ENCODE measurements at places on chromosomes 4 and X.
A peak's percentile ranks its signal among the peaks of the same experiment; 100 is the strongest.

DNA sequence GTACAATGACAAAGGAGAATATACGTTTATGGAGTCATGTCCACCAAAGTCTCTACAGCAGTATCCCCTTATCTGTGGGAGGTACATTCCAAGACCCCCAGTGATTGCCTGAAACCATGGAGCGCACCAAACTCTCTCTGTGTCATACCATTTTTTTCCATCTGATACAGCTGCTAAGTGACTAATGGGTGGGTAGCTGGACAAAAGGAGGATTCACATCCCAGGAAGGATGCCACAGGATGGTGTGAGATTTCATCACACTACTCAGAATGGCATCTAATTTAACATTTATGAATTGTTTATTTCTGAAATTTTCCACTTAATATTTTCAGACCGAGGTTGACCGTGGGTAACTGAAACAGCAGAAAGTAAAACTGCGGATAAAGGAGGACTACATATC is 49.8 kb upstream of the AGA start:
- no peak for DNase-seq

- no peak for DNase-seq
Measured at GRCh38 chr4:54843106-54843505, 185.3 kb downstream of the KIT start.

DNA sequence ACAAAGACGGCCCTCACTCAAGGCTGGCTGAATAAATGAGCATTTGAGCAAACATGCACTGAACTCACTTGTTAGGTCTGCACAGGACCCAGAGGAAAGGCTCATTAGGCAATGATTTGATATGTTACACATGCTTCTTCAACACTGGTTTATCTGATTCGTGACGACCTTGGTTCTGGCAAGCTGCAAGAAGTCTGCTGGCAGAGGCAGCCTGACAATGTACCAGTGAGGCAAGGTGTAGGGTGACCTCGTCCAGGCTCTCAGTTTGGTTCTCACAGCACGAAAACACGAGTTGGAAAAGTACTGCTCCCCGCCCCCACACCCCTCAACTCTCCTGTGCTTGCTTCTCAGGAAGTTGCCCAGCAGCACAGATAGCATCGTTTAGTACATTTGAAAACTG is 63.1 kb upstream of the CITED1 start:
- DNase-seq, result no peak

DNA sequence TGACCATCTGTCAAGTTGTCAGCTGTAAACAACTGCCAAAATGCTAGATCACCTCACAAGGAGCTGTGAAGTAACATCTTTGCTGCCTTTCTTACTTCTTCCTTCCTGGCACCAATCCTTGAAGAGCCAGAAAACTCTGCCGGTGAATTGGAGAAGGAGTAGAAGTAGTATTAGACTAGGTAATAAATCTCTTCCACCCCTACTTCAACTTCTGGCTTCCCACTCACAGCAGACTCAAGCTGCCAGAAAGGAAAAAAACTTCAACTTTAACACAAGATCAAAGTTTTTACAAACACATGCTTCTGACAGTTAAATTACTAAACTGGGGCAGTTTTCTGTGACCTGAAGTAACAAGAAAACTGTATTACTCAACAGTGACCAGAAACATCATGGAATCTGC is 164.7 kb upstream of the SLC7A11 start:
- DNase-seq, result no peak

DNA sequence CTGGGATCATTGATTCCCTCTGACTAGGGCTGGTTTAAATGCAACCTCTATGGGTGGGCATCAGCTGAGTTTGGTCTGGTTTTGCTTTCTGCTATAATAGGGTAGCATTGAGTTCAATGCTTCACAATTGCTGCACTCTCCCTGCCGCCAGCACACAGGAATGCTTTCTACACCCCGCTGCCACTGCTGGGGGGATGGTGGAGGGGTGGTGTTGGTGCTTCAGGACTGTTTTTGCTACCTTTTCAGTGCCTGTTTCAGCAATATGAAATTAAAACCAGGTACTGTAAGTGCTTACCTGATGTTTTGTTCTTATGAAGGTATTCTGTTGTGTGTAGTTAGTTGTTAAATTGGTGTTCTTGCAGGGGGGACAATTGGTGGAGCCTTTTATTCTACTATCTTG is 67.7 kb downstream of the GNL3L start:
- DNase-seq, result no peak

DNA sequence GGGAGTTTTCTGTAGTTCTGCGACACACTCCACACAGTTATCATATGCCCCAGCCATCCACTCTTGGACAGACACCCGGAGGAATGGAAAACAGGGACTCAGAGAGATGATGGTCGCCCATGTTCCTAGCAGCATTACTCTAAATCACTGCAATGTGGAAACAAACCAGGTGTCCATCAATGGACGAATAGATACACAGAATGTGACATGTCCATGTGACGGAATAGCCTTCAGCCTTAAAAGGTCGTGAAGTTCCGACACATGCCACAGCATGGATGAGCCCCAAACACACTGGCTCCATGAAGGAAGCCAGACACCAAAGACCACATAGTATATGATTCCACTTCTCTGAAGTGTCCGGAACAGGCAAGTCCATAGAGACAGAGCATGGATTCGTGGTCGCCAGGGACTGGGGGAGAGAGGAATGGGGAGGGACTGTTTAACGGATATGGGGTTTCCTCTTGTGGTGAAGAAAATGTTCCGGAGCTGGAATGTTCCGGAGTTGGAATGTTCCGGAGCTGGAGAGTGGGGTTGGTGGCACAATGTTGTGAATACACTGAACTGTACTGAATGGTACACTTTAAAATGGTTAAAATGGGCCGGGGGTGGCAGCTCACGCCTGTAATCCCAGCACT is 28.7 kb upstream of the AFAP1 start:
- no peak for DNase-seq

DNA sequence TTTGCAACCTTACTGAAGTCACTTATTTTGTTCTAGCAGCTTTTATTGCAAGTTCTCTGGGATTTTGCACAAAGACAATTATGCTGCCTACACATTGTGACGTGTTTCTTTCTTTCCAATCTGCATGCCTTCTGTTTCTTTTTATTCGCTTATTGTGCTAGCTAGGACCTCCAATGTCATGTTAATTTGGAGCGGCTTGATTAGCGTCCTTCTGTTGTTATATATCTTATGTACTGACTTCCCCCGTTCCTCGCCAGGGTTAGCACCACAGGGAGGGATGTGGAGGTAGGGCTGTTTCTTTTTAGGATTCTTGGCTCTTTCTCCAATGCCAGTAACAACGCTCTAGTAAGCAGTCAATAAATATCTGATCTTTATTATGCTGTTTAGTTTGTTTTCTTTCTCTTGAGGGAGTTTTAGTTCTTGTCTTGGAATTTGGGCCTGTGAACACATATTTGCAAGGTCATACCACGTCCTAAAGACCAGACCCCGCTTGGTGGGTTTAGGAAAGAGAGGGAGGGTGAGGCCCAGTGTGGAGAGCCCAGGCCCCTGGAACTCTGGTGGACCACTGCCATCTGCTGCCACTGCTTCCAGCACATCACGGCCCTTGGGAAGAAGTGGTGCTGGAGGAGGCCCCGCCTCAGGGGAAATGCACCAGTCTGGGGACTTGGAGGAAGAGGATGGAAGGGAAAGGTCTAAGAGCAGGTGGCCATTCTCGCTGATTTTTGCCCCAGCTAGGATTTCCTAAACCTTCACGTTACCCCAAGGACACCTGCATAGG is 129.1 kb downstream of the TRIML1 start:
- DNase-seq, result no peak

DNA sequence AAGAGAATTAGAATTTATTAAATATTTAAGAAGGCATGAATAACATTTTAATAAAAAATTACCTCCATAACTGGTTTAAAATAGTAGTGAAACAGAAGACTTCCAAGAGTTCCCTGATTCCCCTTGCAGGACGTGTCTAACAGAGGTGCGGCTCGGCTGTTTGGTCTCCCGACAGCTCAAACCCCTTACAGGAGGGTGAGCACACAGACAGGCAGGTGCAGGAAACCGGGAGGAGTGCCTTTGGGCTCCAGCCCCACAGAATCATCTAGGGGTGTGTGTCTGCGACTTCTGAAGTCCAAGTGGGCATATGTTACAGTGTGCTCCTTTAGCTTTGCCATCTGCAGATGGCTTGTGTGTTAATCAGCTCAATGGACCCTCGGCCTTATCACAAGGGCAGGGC is 88.1 kb upstream of the CCSER1 start:
- no peak for DNase-seq

DNA sequence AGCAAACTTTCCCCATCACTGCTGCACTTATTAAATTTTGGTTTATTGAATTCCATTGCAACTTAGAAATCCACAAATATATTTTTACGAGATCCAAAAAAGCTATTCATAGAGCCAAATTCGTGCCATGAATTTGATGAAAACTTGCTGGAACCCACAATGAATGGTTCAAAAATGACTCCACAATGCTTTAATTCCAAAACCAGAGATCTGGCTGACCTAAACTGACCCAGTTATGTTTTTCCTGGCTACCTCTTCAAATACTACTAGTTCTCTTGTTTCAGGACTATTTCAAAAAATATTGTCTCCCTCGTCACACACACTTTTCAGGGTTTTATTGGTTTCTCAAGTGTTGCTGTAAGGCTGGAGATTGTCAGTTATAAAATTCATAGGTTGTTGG is 474.8 kb downstream of the PDGFC start:
- DNase-seq, result no peak

- DNase-seq, result peak; percentile 50
Measured at GRCh38 chr4:148151806-148152205, 290.4 kb downstream of the NR3C2 start.

DNA sequence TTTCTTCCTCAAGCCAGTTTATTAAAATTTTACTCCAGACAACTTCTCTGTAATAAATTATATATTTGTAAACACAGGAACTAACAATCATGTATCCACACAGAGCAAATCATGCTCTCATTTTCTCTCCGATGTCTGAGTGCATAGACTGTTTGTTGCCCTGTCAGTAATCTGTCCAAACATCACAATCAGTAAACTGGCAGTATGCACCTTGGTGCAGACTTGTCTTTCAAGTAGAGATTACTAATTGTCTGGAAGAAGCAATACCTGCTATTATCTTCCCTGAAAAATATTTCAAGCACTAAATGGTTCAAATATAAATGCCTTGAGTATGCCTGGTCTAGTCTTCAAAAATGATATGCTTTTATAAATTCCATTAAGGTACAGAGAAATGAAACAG is 1260.9 kb downstream of the C4orf33 start:
- DNase-seq, result no peak

DNA sequence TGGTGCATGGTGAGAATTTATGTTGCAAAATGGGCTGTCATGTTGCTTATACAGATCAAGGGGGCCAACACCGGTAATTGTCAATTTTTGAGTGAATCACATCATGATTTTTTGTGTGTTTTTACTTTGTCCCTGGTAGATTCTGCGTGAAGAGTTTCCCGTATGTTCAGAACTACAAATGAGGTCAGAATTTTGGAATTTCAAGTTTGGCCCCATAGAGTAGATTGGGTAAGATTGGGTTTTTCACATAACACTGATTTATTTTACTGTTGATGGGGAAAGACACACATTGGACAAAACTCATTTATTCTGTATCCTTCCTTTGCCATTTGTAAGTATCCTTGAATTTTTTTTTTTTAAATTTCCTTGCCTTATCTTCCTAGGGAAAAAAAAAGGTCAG is 158.5 kb upstream of the MXRA5 start:
- no peak for DNase-seq

DNA sequence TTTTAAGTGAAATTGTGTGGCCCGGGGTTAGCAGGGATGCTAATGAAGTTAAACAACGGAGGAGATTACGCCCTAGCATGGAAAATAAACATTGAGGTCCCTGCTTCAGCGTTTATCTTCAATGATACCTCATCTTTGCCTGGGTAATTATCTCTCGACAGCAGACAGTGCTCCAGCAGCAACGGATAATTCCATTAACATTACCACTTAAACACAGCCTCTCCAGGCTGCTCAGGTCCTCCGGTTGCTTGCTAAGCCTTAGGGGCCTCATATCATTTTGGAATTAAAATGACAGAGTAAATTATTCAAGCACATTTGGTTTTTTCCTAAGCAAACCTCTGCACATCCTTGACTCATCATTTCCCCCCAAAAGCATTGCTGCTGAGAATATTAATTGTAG is 281.5 kb upstream of the KLF3 start:
- DNase-seq, result peak; percentile 64

- DNase-seq, result no peak
Measured at GRCh38 chr4:478373-478772, 20.6 kb downstream of the ZNF721 start.

GRCh38 chrX:43860646-43861370 is 21.4 kb downstream of the MAOB start:
- DNase-seq, result peak; percentile 59

GRCh38 chr4:121877041-121877773 is 6.9 kb upstream of the BBS7 start:
- no peak for DNase-seq

GRCh38 chrX:116281106-116281505 is 110.6 kb downstream of the AGTR2 start:
- no peak for DNase-seq

- no peak for DNase-seq
Measured at GRCh38 chrX:150429594-150429993, 66.5 kb downstream of the MAMLD1 start.

- no peak for DNase-seq
Measured at GRCh38 chr4:44996276-44996845, 270.0 kb upstream of the GNPDA2 start.

DNA sequence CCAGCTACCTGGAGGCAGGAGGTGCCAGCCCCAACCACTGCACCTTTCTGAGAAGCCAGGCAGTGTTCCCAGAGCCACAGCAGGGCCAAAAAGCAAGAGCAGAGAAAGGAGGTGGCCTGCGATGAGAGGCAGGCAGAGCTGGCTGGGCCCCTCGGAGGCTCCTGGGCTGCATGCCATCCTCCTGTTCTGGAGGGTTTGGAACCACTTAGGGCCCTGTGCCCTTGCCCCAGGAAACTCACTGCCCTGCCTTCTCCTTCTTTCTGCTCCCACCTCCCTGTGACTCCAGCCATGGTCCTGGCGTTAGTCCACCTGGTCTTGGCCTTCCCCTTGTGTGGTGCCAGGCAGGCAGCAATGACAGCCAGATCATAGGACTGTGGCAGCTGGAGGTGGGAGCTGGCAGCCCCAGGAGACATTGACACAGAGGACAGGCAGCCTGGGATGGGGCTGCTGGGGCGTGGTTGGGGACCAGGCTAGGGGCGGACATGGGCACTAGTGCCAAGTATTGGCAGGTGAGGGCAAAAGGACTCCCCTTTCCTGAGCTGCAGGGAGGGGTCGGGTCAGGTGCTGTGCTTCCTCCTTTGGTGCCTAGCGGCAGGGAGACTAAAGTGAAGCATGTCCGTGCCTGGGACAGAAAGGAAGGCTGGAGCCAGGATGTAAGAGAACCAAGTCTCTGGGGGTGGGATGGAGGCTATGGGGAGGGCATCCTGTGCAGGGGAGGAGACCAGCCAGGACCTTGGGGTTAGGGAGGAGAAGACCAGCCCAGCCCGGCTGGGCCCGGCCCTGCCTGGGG is 1.4 kb downstream of the APLN start:
- no peak for DNase-seq

DNA sequence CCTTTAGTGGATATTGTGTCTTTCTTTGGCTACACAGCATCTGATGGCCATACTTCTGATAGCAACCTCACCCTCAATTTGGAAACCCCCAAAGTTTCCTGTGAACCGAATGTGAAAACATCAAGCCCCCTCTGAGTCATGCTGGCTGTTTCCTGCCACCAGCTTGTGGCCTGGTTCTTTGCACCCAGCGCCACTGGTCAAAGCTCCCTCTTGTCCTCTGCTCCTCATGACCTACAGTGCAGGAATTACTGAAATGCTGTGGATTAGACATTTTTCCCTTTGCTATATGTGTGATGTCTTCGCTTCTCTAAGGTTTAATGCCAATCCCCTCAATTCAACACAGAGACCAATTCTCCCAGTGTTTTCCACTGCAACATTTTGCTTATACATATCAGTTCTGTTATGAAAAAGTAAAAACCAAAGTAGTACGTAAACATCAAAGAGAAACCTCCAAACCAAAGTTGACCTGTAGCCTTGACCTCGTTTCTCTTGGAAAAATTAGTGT is 224.0 kb upstream of the TENM3 start:
- DNase-seq, result no peak
